ENCODE measurements at places on chromosomes 7 and 10. TPM values are rescaled to one million over a fixed set of nuclear protein-coding genes. Genes with fewer than 3 reads are reported as not detected.

- peaks cover 12% of the 10 kb centered on the region for H3K4me1 ChIP-seq
- H3K27me3 ChIP-seq = no peaks in the 10 kb centered on the region
- H3K27ac ChIP-seq = no peak overlapping the region
- H3K4me3 ChIP-seq = no peak overlapping the region
- no peak for DNase-seq
- H3K36me3 ChIP-seq = no peaks in the 10 kb centered on the region
These were observed 47.9 kb downstream of the PTPRN2 start for GRCh38 chr7:158539711-158540146.

DNA sequence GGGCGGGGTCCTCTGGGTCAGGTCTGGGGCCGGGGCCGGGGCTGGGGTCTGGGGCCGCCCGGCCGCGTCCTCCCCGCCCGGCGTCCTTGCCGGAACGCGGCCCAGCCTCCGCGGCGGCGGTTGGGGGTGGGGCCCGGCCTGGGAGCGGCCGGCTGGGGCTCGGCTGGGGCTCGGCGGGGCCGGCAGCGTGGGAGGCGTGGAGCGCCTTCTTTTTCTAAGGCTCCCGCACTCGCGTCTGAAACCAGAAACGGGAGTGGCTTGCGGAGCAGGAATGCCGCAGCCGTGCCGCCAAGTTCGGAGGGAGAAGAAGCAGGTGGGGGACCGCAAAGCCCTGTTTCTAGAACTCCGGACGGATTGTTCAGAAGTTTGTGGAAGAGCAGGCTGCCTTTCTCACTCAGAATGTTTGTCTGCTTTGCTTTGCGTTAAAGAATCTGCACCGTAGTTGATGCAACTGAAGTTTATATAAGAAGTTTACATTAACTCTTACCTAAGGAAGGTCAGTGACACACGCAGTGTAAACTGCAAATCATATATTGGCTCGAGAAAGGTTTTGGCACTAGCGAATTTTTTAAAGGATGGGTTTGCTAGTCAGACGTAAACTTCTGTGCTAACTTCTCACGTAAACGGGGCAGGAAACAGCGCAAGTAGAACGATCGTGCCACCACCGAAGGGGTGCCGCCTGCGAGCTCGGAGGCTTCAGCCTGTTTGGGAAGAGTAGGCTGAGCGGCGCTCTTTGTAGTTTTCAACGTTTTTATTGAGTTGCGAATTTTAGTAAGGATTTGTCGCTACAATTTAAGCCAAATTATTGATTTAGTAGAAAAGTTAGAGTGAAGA is 729 bp downstream of the DNAJB6 start:
- peak overlapping the region; percentile 78 for H3K4me3 ChIP-seq
- peak; percentile 71 for DNase-seq
- peaks cover 47% of the 10 kb centered on the region for H3K4me1 ChIP-seq
- H3K27me3 ChIP-seq = no peaks in the 10 kb centered on the region
- peak overlapping the region; percentile 94 for H3K27ac ChIP-seq

The C10orf90 gene
- polyA plus RNA-seq = not detected

DNA sequence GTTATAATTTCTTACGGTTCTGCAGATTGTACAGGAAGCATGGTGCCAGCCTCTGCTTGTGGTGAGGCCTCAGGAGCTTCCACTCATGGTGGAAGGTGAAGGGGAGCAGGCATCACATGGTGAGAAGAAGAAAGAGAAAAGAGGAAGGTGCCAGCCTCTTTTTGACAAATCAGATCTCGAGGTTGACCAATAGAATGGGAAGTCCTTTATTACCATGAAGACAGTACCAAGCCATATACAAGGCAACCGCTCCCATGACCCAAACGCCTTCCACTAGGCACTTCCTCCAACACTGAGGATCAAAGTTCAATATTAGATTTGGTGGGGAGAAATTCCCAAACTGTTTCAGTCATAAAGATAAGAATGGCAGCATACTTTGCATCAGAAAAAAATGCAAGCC is 502.8 kb downstream of the GLRX3 start:
- no peaks in the 10 kb centered on the region for H3K36me3 ChIP-seq
- H3K4me1 ChIP-seq = no peaks in the 10 kb centered on the region
- DNase-seq = no peak
- H3K4me3 ChIP-seq = no peak overlapping the region
- no peak overlapping the region for H3K27ac ChIP-seq
- H3K27me3 ChIP-seq = no peaks in the 10 kb centered on the region

GRCh38 chr10:116132780-116133399 is 140.1 kb downstream of the GFRA1 start:
- no peaks in the 10 kb centered on the region for H3K36me3 ChIP-seq
- no peaks in the 10 kb centered on the region for H3K27me3 ChIP-seq
- no peaks in the 10 kb centered on the region for H3K4me1 ChIP-seq
- H3K27ac ChIP-seq = no peak overlapping the region

The DKK1 gene
- 0.39 TPM for polyA plus RNA-seq

GRCh38 chr10:6034371-6034770 is 27.8 kb downstream of the IL2RA start:
- H3K36me3 ChIP-seq = no peaks in the 10 kb centered on the region
- H3K4me1 ChIP-seq = peaks cover 12% of the 10 kb centered on the region
- H3K27me3 ChIP-seq = no peaks in the 10 kb centered on the region
- H3K4me3 ChIP-seq = no peak overlapping the region
- no peak overlapping the region for H3K27ac ChIP-seq

GRCh38 chr10:118732245-118733165 is 22.3 kb downstream of the CACUL1 start:
- peaks cover 24% of the 10 kb centered on the region for H3K4me1 ChIP-seq
- H3K4me3 ChIP-seq = no peak overlapping the region
- no peak for DNase-seq
- no peaks in the 10 kb centered on the region for H3K36me3 ChIP-seq
- peak overlapping the region; percentile 25 for H3K27ac ChIP-seq

DNA sequence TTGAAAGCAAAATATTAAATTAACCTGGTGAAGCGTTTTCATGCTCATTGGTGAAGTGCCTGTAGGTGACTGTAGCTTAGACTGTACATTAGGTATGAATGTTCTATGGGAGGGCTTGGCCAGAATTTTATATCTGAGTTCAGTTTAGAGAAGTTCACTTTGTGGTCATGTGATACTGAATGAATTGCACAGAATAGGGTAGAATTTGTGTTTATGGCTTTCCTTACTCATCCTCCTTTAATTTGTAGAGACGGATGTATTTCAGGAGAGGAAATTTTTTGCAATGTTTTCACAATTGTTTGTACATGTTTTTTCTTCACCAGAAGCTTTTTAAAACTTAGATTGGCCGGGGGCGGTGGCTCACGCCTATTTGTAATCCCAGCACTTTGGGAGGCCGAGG is 32.3 kb downstream of the REEP3 start:
- H3K36me3 ChIP-seq = no peaks in the 10 kb centered on the region
- peaks cover 10% of the 10 kb centered on the region for H3K4me1 ChIP-seq
- no peak overlapping the region for H3K4me3 ChIP-seq
- H3K27me3 ChIP-seq = no peaks in the 10 kb centered on the region
- no peak overlapping the region for H3K27ac ChIP-seq
- DNase-seq = no peak

GRCh38 chr10:88253622-88254021 is 329.5 kb downstream of the RNLS start:
- no peaks in the 10 kb centered on the region for H3K36me3 ChIP-seq
- H3K27ac ChIP-seq = no peak overlapping the region
- no peak for DNase-seq
- no peaks in the 10 kb centered on the region for H3K27me3 ChIP-seq
- H3K4me3 ChIP-seq = no peak overlapping the region

The HKDC1 gene
- 0.10 TPM for polyA plus RNA-seq

The PCDH15 gene
- polyA plus RNA-seq = not detected

- H3K27ac ChIP-seq = no peak overlapping the region
- H3K4me3 ChIP-seq = no peak overlapping the region
- no peaks in the 10 kb centered on the region for H3K27me3 ChIP-seq
- peaks cover 11% of the 10 kb centered on the region for H3K36me3 ChIP-seq
- peaks cover 8% of the 10 kb centered on the region for H3K4me1 ChIP-seq
- DNase-seq = no peak
These were observed 129.4 kb downstream of the RGS10 start for GRCh38 chr10:119413093-119413453.

DNA sequence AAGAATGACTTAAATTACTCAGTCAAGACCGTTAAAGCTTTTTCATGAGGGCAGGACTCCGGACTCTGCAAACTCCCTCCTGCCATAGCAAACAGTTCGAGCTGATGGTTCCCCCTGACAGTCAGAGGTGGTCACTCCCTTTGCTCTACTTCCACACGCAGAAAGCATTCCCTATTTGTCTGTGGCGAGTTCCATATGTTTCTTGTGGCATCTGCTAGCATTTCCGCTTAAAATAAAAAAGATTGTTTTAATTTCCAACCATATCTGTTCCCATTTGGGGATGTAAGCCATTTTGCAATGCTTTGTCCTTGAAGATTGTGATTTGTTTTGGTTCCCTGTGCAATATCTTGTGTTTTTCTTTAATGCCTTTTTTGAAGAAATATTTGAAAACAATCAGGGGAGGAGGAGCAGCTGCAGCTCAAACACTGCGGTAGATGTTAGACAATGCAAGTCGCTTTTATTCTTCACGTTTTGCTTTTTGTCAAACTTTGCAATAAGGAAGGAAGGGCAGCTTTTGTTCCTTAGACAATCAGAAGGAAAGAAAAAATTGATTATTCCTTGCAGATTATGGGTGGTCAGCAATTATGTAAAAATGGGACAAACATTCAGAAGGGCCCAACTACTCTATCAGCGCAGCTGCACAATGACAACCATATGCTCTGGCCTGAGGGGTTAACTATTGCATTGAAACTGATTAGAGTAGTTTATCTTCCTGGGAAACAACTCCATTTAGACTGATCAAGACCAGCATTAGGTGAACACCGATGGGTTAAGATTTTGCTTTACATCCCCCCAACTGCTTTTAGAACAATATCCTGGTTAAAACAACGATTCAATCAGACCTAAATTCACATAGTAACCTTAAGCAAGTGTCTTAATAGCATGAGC is 425.8 kb upstream of the NRP1 start:
- H3K4me1 ChIP-seq = no peaks in the 10 kb centered on the region
- no peak overlapping the region for H3K4me3 ChIP-seq
- no peak overlapping the region for H3K27ac ChIP-seq
- no peaks in the 10 kb centered on the region for H3K27me3 ChIP-seq

DNA sequence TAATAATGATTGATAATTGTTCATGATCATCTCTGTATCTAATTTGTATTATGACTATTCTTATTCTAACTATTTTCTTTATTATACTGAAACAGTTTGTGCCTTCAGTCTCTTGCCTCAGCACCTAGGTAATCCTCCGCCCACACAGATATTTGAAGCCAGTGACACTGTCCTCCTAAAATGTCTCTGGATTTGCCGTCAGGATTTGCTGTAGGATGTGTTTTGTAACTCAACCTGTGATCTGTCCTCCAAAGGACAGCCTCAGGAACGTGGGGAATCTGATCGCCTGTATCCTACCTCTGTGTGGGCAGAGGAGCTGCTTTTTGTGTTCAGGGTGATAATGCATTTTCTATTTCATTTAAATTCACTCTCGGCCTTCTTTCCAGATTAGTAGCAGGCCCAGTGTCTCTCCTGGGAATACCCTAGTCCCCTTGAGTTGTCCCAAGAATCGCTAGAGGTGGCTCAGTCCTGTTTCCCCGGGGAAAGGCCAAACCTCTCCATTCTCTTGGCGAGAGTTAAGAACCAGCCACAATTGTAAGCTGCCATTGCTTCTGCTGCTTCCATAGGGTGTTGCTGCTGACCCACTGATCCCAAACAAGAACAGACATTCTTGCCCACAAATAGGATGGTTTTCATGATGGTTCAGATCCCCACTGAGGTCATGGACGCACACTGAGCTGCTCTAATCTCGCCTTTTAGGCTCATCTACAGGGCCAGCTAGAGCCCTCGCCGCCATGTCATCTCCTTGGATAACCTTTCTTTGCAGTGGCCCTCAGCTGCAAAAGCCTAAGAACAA is 136.2 kb upstream of the KCNMA1 start:
- H3K27me3 ChIP-seq = no peaks in the 10 kb centered on the region
- H3K4me3 ChIP-seq = no peak overlapping the region
- no peaks in the 10 kb centered on the region for H3K4me1 ChIP-seq
- H3K27ac ChIP-seq = no peak overlapping the region

DNA sequence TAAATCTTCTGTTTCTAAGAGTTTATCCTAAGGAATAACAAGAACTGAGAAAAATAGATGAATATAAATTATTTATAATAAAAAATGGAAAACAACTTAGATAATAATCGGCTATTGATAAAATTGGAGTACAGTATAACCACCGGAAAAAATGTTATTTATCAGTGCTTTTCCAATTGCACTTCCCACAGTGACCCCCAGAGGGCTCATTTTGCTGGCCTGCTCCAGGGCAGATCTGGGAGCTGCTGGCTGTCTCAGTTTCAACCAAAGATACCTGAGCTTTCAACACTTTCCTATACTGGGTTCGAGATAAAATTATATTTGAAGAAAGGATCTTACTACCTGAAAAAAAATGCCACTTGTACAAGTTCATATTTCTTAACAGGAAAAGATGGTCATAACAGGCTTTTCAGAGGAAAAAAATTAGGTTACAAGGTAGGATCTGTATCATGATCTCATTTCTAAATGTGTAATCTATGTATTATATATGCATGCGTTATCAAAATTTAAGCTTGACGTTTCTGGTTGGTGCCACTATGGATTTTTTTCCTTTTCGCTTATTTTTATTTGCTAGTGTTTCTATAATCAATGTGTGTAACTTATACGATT is 165.7 kb downstream of the NPSR1 start:
- no peak overlapping the region for H3K4me3 ChIP-seq
- no peaks in the 10 kb centered on the region for H3K36me3 ChIP-seq
- H3K27me3 ChIP-seq = no peaks in the 10 kb centered on the region
- H3K27ac ChIP-seq = no peak overlapping the region
- H3K4me1 ChIP-seq = no peaks in the 10 kb centered on the region

All from B cell (primary cell).